Activated CD4-positive, alpha-beta T cell treated with anti-CD3 and anti-CD28 coated beads, Interleukin-2, amount 10 ng/mL, durations not matched to agents 24 days and 14 days (primary cell): ENCODE measurements at places on chromosomes 13 and 19. TPM values are rescaled to one million over a fixed set of nuclear protein-coding genes. Genes with fewer than 3 reads are reported as not detected.

The LIM2 gene
- total RNA-seq = 0.24 TPM in 1 of 2 replicates, not detected in the other

The VN1R2 gene
- not detected in 2 replicates for total RNA-seq

The ZNF665 gene
- total RNA-seq = 2.3 and 2.6 TPM in 2 replicates

The KLK8 gene
- total RNA-seq = not detected in 2 replicates

The CEACAM7 gene
- not detected in 2 replicates for total RNA-seq

The GPC6 gene
- not detected in 2 replicates for total RNA-seq

The TNFRSF19 gene
- not detected in 2 replicates for total RNA-seq

The CACNG7 gene
- not detected in 2 replicates for total RNA-seq

The KBTBD7 gene
- 5.6 and 6.2 TPM in 2 replicates for total RNA-seq

The MYO1F gene
- 33.0 and 37.9 TPM in 2 replicates for total RNA-seq

The MAP3K10 gene
- total RNA-seq = 16.6 and 17.6 TPM in 2 replicates

The LILRB2 gene
- not detected in 2 replicates for total RNA-seq

The EDNRB gene
- not detected in 2 replicates for total RNA-seq

The GFY gene
- total RNA-seq = not detected in 2 replicates

The PGPEP1 gene
- total RNA-seq = 14.6 and 18.5 TPM in 2 replicates

The GADD45B gene
- total RNA-seq = 101 and 102 TPM in 2 replicates

The MAST1 gene
- total RNA-seq = 1.6 and 2.4 TPM in 2 replicates

The CCDC122 gene
- total RNA-seq = 0.56 and 1.7 TPM in 2 replicates

The MYADM gene
- total RNA-seq = 65.6 and 69.0 TPM in 2 replicates
